ENCODE measurements at places on chromosomes 13 and 19. TPM values are rescaled to one million over a fixed set of nuclear protein-coding genes. Genes with fewer than 3 reads are reported as not detected.

The ONECUT3 gene
- 0.26 TPM for total RNA-seq

GRCh38 chr13:48273346-48273745 lies 30.2 kb upstream of the RB1 start:
- no peak overlapping the region for H3K27ac ChIP-seq
- no peak for DNase-seq
- no peaks in the 10 kb centered on the region for H3K4me1 ChIP-seq
- H3K36me3 ChIP-seq = no peaks in the 10 kb centered on the region
- H3K4me3 ChIP-seq = no peak overlapping the region

The KASH5 gene
- 2.6 TPM for total RNA-seq

GRCh38 chr13:113995051-113995601 lies 21.2 kb upstream of the C13orf46 start:
- no peaks in the 10 kb centered on the region for H3K36me3 ChIP-seq
- H3K27me3 ChIP-seq = no peaks in the 10 kb centered on the region
- no peaks in the 10 kb centered on the region for H3K4me1 ChIP-seq
- DNase-seq = peak; percentile 8
- no peak overlapping the region for H3K27ac ChIP-seq

- no peak overlapping the region for H3K27ac ChIP-seq
- H3K4me1 ChIP-seq = no peaks in the 10 kb centered on the region
- no peaks in the 10 kb centered on the region for H3K27me3 ChIP-seq
- DNase-seq = no peak
- no peak overlapping the region for H3K4me3 ChIP-seq
- H3K36me3 ChIP-seq = no peaks in the 10 kb centered on the region
Measured at GRCh38 chr13:66508153-66508909, 721.8 kb downstream of the PCDH9 start.

Data from body of pancreas (tissue), 4 donors.